ENCODE measurements at places on chromosomes 11 and 22.

GRCh38 chr11:77019976-77020595 lies 14.1 kb upstream of the B3GNT6 start:
- DNase-seq, result no peak

- DNase-seq, result no peak
Measured at GRCh38 chr22:40818192-40818746, 877 bp downstream of the SLC25A17 start.

- DNase-seq, result no peak
Measured at GRCh38 chr22:29607426-29607825, 4.0 kb downstream of the NF2 start.

DNA sequence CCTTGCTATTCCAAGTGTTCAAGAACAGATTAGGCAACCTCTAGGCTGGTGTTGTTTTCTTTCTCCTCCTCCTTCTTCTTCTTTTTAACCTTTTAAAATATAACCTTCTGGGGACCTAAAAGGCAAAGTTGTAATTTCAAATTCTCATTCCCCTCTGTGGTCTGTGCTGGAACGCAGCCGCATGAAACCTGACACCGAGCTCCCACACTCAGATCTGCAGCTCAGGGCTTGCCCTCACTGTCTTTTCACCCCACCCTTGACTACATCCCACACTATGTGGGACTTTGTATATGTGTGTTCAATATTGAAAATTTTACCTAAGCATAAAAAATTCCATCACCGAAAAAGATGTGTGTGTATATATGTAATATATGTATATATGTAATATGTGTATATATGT lies 62.0 kb upstream of the ARHGAP42 start:
- no peak for DNase-seq

- DNase-seq, result no peak
Measured at GRCh38 chr11:94134651-94135512, 6.2 kb downstream of the PANX1 start.

DNA sequence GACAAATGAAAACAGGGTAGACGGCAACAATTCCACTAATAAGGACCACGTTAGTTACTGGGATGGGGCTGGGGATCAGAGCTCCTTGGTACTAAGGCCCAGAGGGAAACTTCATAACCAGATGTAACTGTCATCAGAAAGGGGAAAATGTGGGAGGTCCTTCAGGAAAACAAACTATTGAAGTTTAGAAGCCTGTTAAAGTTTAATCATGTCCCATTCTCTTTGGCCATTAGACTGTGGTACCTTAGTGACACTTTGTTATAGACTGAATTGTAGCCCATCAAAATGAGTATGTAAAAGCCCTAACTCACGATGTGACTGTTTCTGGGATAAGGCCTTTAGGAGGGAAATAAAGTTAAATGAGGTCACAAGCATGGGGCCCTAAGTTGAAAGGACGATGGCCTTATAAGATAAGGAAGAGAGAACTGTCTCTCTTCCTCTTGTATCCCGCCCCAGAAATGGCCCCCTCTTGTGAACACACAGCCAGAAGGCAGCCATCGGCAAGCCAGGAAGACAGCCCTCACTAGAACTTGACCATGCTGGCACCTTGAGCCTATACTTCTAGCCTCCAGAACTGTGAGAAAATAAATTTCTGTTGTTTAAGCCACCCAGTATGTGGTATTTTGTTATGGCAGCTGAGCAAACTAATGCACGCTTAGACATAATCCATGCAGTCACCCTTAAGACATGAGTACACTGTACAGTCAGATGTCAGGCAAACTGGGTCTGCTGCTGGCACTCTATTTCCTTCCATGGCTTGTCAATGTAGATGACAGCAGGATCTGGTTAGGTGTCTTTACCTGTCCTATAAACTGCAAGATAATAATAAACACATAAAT lies 26.9 kb upstream of the USP47 start:
- DNase-seq, result no peak

DNA sequence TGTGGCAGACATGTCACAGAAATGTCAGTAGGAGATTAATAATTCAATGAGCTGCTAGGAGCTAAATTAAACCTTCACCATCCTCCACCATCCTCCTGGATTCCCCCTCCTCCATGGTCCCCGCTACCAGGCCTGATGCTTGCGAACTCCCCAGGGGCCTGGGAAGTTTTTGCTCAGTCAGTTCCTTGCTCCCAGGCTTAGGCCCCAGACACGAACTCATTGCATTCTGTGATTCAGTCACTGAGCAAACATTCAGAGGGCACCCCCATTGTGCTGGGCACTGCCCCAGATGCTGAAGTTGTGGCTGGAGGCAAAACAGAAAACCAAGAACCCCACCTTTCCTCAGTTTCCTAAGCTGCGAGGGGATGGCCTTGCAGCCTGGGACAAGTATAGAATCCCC lies 14.3 kb downstream of the NPTXR start:
- DNase-seq, result no peak

All from NCI-H2107 (cell line).